ENCODE measurements at places on chromosomes 5 and 9.

DNA sequence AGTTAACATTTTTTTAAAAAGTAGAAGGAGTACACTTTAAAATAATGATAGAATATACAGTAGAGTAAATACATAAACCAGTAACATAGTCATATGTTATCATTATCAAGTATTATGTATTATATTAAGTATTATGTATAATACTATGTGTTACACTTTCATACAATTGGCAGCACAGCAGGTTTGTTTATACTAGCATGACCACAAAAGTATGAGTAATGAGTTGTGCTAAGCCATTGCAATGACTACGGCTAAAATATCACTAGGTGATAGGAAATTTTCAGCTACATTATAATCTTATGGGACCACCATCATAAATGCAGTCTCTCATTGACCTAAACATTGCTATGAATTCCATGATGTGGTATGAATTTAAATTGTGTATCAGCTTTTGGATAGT lies 506.0 kb downstream of the HTR1A start:
- no peaks in the 10 kb centered on the region for H3K4me1 ChIP-seq
- H3K36me3 ChIP-seq: no peaks in the 10 kb centered on the region
- H3K27ac ChIP-seq: no peak overlapping the region
- no peaks in the 10 kb centered on the region for H3K27me3 ChIP-seq

GRCh38 chr5:124706729-124707361 lies 39.6 kb downstream of the ZNF608 start:
- H3K27ac ChIP-seq: no peak overlapping the region
- H3K36me3 ChIP-seq: no peaks in the 10 kb centered on the region
- H3K4me3 ChIP-seq: no peak overlapping the region
- peaks cover 2% of the 10 kb centered on the region for H3K27me3 ChIP-seq

DNA sequence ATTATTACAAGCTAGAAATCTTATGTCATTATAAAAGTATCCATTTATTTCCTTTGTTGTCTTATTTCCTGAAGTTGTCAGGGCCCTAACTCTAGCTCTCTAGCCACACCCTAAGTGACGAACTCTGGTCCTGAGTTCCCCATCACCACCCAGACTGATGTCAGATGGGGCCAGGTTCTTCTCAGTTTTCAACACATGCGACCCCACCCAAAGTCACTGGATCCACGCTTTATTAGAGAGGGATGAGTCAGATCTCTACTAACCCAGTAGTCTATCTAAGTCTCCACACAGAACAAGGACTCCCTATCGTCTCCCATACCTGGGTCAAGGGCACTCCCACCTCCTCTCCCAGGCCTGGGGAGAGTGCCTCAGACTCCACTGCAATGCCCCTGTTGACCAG lies 6.8 kb upstream of the FEM1C start:
- no peaks in the 10 kb centered on the region for H3K4me1 ChIP-seq
- no peak overlapping the region for H3K4me3 ChIP-seq
- no peak for DNase-seq

GRCh38 chr5:136309932-136310598 lies 55.3 kb downstream of the TRPC7 start:
- no peak for DNase-seq
- H3K27ac ChIP-seq: no peak overlapping the region
- H3K27me3 ChIP-seq: peaks cover 2% of the 10 kb centered on the region

DNA sequence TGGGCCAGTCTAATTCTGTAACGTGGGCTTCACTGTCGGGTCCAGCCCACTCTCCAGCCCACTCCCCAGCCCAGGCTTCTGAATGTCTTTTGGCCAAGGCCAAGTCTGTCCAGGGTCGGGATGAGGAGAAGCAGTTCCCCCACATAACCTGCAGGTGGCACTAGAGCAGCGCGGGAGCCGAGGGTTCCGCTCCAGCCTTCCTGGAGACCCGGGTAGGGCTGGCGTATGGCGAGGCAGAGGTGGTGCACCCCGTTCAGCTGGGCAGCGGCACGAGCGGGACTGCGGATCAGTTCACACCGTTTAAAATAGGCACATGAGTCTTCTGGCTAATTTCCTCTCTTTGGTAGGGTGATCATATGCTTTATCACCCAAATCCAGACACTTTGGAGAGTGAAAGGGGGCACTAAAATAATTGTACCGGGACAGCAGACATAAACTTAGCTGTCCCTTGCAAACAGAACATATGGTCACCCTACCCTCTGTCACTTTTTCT lies 185.9 kb downstream of the MSX2 start:
- peaks cover 23% of the 10 kb centered on the region for H3K27me3 ChIP-seq
- H3K4me1 ChIP-seq: no peaks in the 10 kb centered on the region
- no peak overlapping the region for H3K27ac ChIP-seq
- peak; percentile 68 for DNase-seq
- H3K36me3 ChIP-seq: no peaks in the 10 kb centered on the region

- H3K4me1 ChIP-seq: peaks cover 59% of the 10 kb centered on the region
- H3K36me3 ChIP-seq: peaks cover 26% of the 10 kb centered on the region
- H3K4me3 ChIP-seq: peak overlapping the region; percentile 25
- no peaks in the 10 kb centered on the region for H3K27me3 ChIP-seq
Observed at GRCh38 chr9:37302277-37302676, 120.2 kb upstream of the GRHPR start.

All from activated naive CD4-positive, alpha-beta T cell treated with anti-CD3 and anti-CD28 coated beads for 36 hours (primary cell).